CD4-positive, alpha-beta T cell (primary cell): ENCODE measurements at places on chromosomes 1 and 21.

GRCh38 chr1:58401991-58402390, 144.5 kb downstream of the OMA1 start:
- no peak for DNase-seq

DNA sequence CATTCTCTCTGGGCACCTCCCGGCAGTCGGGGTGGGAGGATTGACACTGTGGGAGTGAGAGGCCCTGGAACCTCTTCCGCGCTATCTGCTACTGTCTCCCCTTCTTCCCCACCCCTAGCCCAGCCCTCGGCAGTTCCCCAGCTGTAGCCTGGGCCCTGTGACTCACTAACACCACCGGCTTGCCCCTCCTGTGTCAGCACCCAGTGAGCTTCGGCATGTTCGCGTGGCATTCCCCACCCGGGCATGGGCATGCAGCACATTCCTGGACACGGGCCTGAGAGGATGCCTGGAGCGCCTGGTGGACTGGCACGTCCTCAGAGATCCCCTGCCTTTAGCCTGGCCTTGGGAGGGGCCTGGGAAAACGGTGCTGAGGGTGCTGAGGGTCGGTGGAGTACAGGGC, 1.3 kb downstream of the CDK18 start:
- no peak for DNase-seq

DNA sequence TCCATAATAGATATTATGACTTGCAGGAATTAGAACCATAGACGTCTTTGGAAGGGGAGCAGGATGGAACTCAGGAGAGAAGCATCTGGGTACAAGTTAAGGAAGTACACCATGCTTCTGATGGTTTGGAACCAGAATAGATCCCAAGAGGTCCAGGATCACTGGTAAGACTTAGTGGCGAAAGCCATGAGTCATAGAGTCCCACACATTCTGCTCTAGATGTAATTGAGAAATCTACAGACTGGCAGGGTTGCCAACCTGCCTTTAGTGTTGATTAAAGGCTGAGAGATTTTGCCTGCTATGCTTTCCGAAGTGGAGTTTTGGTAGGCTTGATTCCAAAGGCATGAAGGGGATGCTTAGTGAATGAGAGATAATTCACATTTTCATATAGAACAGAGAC, 57.1 kb upstream of the C1orf87 start:
- DNase-seq = no peak

DNA sequence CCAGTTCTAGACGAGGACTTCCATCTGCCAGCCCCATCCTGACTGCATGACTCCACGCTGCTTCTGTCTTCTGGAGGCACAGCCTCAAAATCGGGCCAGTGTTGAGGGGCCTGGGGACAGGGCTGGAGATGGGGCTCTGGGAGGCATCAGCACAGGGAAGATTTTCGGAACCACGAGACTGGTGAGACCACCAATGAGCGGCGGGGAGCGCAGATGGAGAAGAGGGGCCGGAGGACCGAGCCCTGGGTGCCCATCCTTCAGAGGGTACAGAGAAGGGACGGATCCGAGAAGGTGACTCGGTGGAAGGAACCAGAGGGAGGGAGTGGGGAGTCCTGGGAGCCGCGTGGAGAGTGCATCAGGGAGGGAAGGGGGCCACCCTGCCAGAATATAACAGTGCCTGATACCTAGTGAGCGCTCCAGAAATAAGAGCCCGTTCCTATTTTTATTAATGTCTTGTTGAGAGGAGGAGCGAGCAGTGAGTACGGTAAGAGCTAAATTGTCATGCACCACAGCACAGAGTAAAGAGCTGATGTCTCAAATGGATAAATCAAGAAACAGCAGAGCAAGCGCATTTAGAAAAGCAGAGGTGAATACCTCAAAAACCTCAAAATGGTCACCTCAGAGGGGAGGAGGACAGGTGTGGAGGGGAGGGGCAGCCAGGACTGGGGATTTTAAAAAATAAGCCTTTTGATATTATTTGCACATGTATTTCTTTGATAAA, 26.2 kb upstream of the KIF26B start:
- DNase-seq = no peak

GRCh38 chr1:198361237-198361767, 179.2 kb downstream of the ATP6V1G3 start:
- no peak for DNase-seq

DNA sequence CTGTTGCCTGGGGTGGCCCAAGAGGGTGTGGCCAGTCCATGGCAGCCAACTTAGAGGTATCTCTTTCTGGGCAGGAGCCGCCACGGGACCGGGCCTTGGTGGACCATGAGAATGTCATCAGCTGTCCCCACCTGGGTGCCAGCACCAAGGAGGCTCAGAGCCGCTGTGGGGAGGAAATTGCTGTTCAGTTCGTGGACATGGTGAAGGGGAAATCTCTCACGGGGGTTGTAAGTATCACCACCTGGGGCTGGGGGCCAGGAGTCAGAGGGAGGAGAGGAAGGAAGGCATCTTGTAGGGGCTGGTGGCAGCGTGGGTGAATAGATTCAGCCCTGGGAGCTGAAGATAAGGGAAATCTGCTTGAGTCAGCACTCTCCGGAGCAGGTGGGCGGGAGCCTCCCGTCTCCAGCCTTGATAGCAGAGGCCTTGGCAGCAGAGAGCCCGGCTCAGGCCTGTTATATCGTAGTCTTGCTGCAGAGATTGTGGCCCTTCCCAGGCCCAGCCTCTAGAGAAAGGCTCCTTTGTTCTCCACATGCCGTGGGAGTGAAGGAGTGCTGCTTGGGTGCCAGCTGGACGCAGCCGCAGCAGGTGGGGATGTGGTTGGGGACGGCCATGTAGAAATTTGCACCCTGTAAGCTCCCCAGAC, 25.4 kb downstream of the PHGDH start:
- DNase-seq = no peak

DNA sequence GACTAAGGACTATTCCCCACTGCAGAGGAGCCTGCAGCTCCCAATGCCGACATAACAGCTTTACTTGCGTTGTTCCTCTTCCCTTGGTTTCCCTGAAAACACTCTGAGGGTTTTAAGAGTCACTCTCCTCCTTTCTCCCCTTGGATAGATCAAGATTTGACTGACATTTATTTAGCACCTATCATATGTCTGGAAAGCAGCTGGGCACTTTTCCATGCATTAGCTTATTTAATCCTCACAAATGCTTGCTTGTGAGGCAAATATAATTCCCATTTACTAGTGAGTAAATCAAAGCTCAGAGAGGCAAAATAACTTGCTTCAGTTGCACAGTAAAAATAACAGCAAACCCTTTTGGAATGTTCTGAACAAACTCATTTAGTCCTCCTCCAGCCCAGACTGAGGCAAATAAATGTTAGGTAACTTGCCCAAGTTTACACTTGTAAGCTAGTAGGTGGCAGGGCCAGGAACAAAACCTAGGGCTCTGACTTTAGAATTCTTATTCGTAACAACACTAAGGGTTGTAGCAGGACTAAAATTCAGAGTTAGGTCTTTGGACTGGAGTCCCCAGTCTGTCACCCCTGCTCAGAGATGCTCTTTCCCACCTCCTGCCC, 81.4 kb downstream of the KCND3 start:
- no peak for DNase-seq

GRCh38 chr1:193070942-193071341, 11.5 kb downstream of the RO60 start:
- no peak for DNase-seq

DNA sequence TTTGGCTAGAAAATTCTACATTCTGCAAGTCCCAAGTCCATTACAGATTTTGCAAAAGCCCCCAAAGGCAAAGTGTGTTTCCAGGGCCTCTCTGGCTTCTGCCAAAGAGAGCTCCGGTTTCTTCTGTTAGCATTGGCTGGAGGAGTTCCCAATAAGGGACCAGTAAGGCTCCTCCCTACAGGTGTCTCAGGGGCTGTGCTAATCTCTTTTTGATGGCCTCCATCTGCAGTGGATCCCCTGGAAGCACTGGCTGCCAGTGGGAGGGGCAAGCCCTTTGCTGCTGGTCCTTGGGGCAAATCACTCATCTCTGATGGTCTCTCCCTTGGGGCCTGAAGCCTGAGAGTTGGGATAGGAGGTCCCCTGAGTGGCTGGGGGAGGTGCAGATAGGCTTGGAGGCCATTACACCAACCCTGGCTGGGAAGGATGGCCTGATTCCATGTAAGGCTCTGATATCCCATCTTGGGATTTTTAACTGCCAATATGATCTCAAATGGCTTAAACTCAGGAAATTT, 89.1 kb upstream of the USP24 start:
- DNase-seq = no peak

- DNase-seq = no peak
These were observed 48.2 kb upstream of the IRF2BP2 start for GRCh38 chr1:234658138-234658537.

DNA sequence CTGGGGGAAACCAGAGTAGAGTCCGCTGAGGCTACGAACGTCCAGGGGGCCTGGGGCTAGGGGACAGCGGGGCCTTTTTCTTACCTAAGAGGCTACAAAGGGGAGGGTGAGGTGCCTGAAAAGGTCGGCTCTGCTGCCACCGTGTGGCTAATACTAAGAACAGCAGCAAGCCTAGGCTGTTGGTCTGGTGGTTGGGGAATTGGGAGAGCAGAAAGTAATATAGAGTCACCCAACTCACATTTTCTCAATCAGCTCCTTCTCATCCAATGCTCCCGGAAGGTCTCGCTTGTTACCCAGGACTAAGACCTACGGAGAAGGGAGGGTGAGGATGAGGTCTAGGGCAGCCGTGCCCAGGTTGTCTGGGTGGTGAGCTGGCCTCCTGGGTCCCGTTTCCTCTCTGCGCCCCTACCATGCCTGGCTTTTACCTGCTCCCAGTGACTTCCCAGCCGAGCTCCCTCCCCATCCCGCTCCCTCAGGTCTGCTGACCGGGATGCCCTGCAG, 9.3 kb downstream of the ARL8A start:
- peak; percentile 40 for DNase-seq

DNA sequence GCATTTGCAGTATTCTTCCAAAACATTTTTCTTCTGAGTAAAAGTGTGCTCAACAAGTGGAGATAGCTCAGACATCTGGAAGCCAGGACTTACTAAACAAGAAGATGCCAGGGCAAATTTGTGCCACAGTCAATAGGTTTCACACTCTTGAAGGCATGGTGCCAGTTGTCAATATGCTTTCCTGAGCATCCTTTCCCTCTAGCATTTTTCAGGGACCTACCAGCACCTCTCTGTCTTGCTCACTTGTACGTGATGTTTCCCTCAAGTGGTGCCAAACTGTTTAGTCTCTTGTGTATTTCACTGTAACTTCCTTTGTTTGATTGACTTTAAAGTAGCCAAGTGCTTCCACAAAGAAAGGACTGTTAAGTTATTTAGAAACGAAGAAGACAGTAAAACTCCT, 194.0 kb upstream of the SGIP1 start:
- DNase-seq = no peak

DNA sequence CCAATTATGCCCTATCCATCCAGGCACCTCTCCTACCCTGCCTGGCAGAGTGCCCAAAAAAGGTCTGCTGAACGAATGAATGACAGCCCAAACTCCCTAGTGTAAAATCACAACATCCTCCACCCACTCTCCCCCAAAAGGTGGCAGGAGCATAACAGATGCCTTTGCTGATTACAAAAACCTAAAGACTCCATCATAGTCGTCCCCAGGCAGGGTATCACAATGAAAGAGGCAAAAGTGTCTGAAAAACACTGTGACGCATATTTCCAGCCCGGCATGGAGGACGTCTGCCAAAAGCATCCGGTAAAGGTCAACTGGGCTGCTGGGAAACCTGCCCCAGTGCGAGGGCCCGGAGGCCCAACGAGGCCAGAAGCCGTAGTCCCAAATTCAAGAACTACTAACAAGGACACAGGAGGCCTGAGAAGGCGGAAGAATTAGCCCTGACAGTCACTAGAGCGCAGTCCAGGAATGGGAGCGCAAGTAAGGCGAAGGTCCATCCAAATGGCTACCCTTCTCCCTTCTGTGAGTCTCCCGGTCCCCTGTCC, 576 bp downstream of the SMIM12 start:
- peak; percentile 25 for DNase-seq

GRCh38 chr1:41101950-41102607, 80.6 kb upstream of the SLFNL1 start:
- DNase-seq = no peak

DNA sequence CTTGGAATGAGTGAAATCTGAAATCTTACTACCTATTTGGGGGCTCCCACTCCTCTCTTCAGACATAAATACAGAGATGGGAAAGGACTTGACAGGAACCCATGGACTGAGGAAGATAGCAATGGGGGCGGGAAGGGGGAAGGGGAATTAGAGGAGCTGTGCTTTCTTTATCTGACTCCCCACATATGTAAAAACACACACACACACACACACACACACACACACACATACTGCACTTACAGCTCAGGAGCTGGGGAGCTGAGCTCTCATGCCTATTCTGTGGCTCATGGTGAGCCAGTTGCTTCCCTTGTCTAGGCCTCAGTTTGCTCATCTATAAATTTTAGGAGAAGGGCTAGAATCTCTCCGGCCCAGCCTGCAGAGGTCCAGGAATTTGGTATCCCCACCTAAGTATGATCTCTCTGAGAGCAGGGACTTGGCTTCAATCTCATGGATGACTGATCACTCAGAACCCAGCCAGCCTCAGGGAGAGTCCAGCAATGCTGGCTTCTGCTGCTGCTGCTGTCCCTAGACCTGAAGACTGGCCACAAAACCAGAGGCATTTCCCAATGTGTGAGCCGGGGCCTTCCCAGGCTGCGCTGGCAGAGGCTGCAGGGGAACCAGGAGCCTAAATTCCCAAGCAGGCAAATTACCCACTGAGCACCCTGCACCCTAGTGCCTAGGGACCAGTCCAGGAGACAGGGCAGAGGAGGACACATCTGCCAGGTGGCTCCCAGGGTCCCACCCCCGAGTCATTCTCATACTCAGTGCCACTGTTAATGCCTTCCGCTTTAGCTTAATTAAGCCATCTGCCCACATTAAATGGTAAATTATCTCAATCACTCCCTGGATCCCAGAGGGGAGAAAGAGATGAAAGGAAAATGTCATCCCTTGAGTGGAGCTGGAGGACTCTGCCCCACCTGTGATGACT, 57.5 kb upstream of the RBM15 start:
- DNase-seq = no peak

- DNase-seq = no peak
These were observed 26.8 kb downstream of the GADD45A start for GRCh38 chr1:67711855-67712212.

DNA sequence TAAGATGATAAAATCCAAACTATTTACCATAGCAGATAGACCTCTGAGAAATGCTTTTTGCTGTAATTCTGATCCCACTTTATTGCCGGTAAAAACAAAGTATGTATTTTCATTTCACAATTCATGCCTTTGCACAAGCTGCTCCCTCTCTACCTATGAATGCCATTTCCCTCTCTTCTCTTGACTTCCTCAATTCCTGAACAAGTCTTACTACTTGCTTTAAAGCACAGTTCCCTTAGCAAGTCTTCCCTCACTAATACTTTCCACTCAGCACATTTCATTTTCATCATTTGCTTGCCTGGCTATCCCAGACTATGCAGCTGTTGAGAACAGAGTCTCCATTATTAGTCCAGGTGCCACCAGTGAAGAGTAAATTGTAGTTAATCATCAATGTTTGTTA, 13.8 kb downstream of the GPATCH2 start:
- no peak for DNase-seq

DNA sequence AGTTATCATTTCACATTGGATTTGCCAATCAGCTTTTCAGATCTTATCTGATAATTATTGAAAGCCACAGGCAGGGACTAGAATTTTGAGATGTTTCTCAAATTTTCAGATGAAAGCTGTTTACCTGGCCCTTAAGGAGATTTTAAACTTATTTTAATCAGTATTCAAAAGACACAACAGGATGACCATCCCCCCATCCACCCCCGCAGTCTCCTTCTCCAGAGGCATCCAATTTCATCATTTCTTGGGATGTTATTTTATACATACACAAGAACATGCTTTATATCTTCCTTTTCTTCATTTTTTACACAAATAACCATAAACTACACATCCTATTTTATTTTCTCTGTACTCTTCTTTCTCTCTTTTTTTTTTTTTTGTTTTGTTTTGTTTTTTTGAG, 470.9 kb downstream of the SMYD3 start:
- no peak for DNase-seq

GRCh38 chr1:43041591-43041990, 82.9 kb upstream of the SLC2A1 start:
- DNase-seq = no peak
